Small intestine (tissue), 16 donors: ENCODE measurements at places on chromosomes 5 and 9. TPM values are rescaled to one million over a fixed set of nuclear protein-coding genes. Genes with fewer than 3 reads are reported as not detected.

GRCh38 chr5:156476158-156476551 is 149.2 kb downstream of the SGCD start:
- DNase-seq: no peak

DNA sequence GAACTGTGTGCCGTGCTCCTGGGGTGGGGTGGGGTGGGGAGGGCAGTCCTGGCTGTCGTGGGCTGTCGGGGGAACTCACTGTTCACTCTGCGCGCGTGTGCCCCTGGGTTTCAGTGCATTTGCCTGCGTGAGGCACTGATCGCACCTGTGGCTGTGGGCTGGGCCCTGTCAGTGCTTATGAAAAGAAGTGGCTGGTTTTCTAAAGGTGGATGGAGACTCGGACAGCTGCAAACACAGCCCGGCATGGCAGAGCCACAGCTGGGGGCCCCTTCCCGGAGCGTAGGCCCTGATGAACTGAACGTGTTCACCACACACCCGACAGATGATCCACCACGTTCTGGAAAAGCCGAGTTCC is 42.7 kb downstream of the NKD2 start:
- DNase-seq: no peak

GRCh38 chr5:14663734-14664269 is 716 bp upstream of the OTULIN start:
- DNase-seq: peak; percentile 44

DNA sequence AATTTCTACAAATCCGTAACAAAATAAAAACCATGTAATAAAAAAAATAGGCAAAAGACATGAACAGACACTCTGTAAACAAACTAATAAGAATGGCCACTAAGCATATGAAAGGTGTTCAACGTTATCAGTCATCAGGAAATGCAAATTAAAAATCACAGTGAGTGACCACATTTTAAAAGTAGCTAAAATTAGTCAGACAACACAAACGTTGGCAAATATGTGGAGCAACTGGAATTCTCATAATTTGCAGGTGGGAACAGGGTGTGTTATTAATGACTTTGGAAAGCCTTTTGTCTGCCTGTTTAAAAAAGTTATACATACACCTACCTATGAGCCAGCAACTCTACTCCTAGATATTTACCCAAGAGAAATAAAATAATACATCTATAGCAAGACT is 164.4 kb downstream of the RMI1 start:
- no peak for DNase-seq

GRCh38 chr9:73114958-73115357 is 36.7 kb upstream of the ANXA1 start:
- DNase-seq: no peak

- no peak for DNase-seq
These were observed 143.7 kb downstream of the TRIO start for GRCh38 chr5:14286574-14287421.

Gene BNC2
- polyA plus RNA-seq: 0.81 TPM

Gene SLC1A1
- 41.8 TPM for polyA plus RNA-seq

DNA sequence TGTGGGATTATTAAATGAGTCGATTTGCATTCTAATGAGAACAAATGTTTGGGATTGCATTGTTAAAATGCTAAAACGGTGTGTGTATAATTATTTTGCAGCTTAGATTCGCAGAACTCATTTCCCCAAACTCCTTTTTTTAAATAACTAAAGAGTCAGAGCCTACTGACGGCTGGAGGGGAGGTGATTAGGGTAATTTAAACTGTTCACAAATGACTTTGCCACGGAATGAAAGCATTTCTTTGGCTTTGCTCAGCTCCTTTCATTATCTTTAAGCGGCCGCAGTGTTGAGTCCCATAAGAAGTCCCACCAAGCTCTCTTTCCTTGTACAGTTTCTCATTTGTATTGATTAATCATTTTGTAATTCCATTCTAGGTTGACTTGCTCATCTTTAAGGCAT is 1632.8 kb downstream of the MAT2B start:
- no peak for DNase-seq

DNA sequence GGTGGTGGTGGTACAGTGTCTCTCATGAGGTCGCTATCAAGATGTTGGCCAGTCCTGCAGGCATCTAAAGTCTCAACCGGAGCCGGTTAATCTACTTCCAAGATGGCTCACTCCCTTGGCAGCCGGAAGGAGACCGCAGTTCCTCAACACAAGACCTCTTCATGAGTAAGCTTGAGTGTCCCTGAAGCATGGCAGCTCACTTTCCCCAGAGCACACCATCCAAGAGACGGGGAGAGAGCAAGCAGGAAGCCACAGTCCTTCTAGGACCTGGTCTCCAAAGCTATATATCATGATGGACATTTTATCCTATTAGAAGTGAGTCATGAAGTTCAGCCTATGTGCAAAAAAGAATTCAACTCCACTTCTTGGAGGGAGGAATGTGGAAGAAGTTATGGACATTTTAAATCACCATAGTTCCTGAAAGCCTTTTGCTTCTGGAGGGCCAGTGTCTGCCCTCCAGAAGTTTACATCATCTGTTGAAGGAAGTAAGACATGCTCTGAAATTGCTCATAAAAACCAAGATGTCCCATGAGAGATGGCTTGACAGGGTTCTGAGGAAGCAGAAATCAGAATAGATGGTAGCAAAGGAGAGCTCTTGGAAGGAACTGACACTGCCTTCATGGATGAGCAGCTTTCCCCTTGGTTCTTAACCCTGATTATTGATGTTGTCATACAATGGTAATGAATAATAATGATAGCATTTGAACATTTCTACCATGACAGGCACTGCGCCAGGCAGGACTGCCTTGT is 21.3 kb downstream of the GALNT10 start:
- DNase-seq: no peak

DNA sequence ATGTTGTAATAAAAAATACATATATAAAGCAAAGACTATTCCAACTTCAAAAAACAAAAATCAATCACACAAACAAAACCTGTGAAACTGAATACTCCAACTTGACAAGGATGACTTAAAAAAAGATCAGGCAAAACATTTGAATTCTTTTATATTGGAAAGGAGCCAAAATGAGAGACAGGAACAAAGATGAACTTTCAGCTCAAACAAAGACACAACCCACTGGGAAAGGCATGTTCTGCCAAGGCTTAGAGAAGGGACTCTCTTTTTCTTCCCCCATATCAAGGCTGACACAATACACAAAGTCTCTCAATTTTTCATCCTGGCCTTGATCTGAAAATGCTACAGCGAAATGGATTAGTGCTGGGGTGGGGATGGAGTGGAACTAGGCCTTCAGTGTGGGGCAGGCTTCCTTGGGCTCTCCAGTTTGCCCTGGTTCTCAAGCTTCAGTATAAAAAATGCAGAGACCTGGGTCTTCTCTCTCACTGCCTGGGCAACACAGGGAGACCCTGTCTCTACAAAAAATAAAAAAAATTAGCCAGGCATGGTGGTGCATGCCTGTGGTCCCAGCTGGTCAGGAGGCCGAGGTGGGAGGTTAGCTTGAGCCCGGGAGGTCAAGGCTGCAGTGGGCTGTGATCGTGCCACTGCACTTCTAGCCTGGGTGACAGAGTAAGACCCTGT is 11.6 kb upstream of the FAM169A start:
- DNase-seq: no peak

DNA sequence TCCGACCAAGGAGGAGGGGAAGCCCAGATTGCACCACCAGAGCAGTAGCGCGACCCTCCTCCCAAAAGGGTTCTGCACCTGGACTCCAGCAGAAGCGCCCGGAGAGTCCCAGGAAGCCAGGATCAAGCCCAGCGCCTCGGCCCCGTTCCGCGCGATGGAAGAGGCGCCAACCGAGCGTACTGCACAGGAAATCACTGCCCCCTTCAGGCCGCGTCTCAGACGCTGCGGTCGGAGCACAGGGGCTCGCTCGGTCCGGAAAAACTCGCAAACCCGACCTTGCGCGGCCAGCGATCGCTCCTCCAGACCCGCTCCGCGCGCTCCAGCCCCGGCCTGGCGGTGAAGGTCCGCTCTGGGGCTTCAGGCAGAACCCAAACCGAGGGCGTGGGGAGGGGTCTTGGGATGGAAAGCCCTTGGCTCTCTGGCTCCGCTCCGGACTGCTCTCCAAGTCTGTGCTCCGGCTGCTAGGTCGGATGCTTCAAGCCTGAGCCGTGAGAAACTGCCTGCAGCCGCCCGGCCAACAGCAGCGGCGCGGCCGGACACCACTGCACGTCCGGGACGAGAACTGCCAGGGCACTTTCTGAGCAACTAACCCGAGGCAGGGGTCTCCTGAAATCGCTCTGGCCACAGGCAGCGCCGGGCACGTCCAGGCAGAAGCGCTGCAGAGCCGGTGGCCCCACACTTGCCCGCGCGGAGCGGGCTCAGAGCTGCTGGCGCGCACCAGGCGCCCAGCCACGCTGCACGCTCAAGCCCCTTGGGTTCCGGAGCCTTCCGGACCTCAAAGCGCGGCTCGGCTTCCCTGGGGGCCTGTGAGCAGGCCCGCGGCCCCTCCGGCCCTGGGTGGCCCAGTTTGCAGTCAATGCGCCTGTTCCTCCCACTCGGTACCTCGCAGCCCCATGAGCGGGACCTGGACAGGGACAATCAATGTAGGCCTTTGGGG is 1.3 kb downstream of the GABBR2 start:
- peak; percentile 42 for DNase-seq
